ENCODE measurements at places on chromosomes 1 and 21.

DNA sequence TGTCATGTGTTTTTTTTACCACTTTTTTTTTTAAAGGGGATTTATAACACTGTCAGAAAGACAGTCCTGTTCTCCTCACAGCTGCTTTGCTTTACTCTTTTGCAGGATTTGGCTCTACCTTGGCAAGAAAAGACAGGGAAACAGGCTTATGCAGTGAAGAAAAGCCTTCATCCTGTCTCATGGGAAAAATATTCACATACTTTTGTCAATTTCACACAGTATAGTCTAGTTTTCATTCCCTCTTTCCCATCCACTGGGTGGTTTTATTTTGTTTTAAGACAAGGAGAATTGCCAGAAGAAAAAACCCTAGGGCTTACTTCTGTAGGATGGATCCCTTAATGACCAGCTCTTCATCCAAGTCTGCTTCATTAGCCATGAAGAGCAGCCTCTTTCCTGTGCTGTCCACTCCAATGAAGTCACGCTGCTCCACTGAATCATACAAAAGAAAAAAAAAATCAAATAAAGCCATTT, 60.0 kb downstream of the EIF2B3 start:
- DNase-seq, result no peak

DNA sequence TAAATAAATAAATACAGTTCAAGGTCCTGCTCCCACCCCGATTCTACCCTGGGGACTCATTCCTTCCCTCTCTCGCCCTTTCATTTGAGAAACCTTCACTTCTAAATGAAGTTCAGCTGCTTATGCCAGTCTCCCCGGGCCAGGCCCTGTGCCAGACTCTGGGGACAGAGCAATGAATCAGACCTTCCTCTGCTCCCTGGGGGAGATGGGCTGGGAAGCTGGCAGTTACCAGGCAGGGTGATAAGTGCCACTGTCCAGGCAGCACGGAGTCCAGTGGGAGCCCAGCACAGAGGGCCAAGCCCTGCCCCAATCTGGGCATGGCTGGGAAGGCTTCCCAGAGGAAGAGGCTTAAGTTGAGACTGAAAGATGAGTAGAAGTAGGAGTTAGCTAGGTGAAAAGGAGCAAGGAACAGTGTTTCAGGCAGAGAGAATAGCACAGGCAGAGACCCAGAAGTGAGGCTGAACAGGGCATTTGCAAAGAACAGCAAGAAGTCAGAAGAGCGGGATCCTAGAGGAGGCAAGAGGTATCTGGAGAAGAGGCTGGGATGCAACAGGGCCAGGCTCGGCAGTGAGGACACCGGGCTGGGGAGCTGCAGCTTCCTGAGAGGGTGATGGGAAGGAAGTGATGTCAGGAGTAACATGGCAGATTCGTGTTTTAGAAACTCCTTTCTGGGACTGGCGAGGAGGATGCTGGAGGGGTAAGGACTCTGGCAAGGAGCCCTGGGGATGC, 13.5 kb downstream of the KCNQ4 start:
- no peak for DNase-seq

- no peak for DNase-seq
Measured at GRCh38 chr1:50851034-50851433, 109.0 kb downstream of the FAF1 start.

- DNase-seq, result no peak
Measured at GRCh38 chr1:68206848-68207689, 25.3 kb downstream of the WLS start.

DNA sequence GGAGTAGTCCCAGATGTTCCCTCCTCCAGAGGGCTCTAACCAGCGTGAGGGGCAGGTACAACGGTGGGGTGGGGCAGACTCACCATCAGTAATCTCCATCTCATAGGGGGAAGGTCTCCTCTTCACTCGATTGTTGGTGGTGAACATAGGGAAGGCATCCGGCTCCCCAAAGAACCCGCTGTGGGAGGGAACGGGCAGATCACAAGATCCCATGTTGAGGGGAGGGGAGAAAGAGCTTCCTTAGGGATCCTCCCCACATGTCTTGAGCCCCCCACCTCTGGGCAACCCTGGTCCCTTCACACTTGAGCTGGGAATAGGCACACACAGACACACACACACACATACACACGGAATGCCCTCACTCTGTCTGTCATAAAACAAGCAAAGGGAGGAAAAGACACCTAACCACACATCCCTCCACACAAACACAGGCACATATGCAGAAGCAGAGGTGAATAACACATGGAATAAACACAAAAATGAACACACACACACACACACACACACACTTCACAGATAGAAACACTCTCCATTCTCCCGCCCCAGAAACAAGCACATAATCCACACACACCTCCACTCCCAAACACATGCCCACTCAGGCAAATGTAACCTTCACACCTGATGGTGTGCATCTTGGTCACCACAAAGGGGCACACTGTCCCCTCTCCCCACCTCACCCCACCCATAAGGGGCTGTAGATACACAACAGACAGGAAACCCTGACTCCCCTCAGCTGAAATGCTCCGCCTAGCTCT, 7.9 kb downstream of the TAL1 start:
- no peak for DNase-seq

DNA sequence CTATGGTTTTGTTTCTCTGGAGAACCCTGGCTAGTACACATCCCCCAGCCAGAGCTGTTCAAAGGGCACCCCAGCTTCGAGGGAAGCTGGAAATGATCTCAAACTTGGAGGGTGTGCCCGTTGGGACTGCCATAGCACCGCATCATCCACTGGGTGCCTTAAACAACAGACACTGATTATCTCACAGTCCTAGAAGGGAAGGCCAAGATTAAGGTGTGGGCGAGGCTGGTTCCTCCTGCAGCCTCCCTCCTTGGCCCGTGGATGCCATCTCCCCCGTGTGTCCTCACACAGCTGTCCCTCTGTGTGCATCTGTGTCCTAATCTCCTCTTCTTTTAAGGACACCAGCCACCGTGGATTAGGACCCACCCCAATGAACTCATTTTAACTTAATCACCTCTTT, 4.2 kb upstream of the IBA57 start:
- no peak for DNase-seq

DNA sequence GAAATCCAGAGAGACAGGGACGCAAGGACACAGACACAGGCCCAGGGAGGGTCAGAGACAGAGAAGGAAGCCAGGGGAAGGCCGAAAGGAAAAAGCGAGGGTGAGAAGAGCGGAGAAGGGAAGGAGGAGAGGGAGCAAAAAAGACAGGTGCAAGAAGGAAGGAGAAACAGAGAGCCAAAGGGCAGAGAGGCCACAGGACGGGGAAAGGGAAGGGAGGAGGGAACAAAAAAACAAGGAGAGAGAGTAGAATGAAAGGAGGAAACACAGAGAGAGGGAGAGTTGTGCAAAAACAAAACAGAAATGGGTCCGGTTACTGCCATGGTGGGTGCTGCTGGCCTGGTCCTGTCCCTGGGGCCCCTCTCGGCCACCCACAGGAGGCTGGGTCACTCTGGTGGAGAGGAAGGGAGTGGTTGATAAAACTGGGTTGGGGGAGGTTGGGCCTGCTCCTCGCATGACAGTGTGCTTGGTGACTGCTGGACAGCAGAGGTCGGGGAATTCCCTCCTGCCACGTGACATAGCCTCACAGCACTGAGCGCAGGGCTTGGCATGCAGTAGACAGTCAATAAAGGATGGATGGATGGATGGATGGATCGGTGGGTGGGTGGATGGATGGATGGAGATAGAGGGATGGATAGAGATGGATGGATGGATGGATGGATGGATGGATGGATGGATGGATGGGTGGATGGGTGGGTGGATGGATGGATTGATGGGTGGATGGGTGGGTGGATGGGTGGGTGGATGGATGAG, 64.8 kb downstream of the RAP1GAP start:
- no peak for DNase-seq

GRCh38 chr1:54479841-54480524, 68.0 kb upstream of the ACOT11 start:
- DNase-seq, result no peak

DNA sequence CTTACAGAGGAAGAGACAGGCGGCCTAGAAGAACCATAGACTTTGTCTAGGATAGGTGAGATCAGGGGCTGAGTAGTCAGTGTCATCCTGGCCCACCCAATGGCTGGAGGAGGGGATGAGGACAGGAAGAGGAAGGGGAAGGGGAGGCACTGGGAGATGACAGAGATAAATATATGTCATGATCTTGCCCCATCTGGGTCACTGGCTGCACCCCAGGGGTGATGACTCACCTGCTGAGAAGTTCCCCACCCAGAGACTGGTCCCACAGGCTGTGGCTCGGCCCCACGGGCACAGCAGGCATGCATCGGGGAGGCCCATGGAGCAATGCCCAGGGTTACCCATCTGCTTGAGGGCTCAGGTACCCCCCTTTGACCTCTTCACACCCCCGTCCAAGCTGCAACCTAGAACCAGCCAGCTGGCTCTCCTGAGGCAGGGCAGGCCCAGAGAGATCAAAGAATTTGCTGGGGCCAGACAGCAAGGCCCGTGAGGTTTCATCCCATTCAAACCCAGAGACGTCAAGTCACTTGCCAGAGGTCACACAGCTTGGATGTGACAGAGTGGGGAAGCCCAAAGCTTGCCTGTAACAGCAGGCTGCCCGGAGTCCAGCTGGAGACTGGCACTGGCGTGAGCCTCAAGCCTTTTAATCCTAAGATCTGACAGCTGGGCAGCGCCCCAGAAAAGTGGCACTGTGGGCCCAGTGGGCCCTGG, 34.7 kb upstream of the CASZ1 start:
- no peak for DNase-seq

GRCh38 chr1:12112711-12113161, 49.6 kb downstream of the TNFRSF8 start:
- DNase-seq, result peak; percentile 24

DNA sequence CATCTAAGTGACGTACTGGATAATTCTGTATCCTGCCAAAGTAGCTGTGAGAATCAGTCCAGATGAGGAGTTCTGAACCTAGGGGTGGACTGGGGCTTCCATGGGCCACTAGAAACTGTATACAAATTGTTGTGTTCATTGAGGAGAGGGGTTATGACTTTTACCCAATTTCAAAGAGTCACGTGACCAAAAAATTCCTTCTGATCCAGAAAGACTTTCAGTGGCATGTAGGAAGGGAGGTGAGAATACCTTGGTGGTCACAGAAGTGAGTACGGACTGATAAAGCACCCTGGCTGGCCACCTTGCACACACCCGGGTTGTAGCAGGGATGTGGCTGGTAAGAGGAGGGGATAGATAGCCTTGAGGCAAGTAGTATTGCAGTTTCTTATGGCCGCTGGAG, 60.4 kb downstream of the BCAR3 start:
- no peak for DNase-seq

DNA sequence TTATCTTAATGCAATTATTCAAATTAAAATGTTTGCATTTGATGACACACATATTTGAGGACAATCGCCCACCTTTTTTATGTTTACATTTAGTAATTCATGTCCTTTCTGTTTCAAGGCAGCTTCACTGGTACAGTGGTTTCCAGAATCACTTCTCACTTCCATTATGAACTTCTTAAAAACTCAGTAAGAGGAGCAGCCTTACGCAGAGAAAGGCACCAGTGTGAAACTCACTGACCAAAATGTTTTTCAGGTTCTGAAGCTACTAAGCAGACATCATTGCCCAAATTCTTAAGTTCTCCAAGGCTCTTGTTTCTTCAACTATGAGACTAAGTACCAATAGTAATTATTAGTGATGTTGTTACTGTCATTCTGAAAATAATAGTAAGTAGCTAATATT, 353.1 kb upstream of the CXADR start:
- DNase-seq, result no peak

- DNase-seq, result no peak
Measured at GRCh38 chr1:83849191-83850061, 149.5 kb downstream of the TTLL7 start.

- DNase-seq, result peak; percentile 84
Measured at GRCh38 chr1:155125946-155126555, 1.6 kb upstream of the EFNA1 start.

GRCh38 chr1:86527306-86527705, 19.6 kb upstream of the CLCA4 start:
- DNase-seq, result no peak

GRCh38 chr1:27662707-27663393, 9.1 kb downstream of the IFI6 start:
- DNase-seq, result peak; percentile 87

DNA sequence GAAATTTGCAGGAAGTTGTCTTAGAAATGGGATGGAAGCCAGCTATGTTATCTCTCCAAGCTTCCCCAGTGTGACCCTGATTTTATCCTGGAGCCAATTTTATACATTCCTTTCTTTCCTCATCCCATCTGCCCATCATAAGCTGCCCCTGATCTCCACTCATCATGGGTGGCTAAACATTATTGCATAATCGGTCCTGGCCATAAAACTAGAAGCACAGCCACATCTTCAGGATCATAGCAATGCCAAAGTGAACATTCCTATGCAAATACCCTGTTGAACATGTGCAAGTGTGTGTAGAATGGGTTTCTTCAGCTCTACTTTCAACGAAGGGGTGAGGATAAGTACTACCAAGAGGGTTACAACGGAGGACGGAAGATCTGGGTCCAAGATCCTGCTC, 50.6 kb upstream of the COG2 start:
- DNase-seq, result no peak

- DNase-seq, result no peak
Measured at GRCh38 chr1:209107535-209107934, 476.0 kb upstream of the CAMK1G start.

GRCh38 chr1:225449261-225449660, 21.4 kb upstream of the LBR start:
- DNase-seq, result no peak

DNA sequence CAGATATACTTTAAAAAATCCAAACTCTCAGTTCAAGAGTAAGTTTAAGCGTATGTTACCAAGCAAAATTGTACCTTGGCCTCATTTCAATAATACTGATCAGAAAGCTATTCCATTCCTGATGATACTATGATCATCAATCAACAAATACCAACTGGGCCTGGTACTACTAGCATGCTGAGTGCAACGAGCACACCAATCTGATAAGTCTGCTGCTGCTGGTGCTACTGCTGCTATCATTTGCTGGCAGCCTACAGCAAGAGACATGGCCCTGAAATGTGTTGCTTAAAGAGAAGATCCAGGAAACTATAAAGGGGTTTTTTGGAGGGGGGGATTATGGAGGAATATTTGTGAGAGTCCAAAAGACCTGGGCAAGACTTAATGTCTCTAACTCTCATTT, 39.7 kb downstream of the NME7 start:
- DNase-seq, result no peak

GRCh38 chr1:194045416-194045815, 859.0 kb upstream of the B3GALT2 start:
- no peak for DNase-seq

- no peak for DNase-seq
Measured at GRCh38 chr1:190098756-190099155, 378.9 kb downstream of the BRINP3 start.
